ENCODE measurements at places on chromosomes 2 and 18. TPM values are rescaled to one million over a fixed set of nuclear protein-coding genes. Genes with fewer than 3 reads are reported as not detected.

GRCh38 chr2:34332813-34333212 lies 733.7 kb upstream of the FAM98A start:
- no peak for DNase-seq

Gene NEU4
- total RNA-seq = 1.1 TPM

DNA sequence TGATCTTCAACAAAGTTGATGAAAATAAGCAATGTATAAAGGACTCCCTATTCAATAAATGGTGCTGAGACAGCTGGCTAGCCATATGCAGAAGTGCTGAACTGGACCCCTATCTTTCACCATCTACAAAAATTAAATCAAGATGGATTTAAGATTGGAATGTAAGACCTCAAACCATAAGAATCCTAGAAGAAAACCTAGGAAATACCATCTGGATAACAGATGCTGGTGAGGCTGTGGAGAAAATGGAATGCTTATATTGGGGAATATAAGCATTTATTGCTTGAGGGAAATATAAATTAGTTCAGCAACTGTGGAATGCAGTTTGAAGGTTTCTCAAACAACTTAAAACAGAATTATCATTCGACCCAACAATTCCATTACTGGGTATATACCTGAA lies 89.6 kb downstream of the GCA start:
- no peak for DNase-seq

Gene LOXHD1
- 2.3 TPM for total RNA-seq

- no peak for DNase-seq
Observed at GRCh38 chr2:64114063-64114911, 29.9 kb downstream of the PELI1 start.

GRCh38 chr2:25835906-25836305 lies 42.4 kb downstream of the ASXL2 start:
- no peak for DNase-seq

DNA sequence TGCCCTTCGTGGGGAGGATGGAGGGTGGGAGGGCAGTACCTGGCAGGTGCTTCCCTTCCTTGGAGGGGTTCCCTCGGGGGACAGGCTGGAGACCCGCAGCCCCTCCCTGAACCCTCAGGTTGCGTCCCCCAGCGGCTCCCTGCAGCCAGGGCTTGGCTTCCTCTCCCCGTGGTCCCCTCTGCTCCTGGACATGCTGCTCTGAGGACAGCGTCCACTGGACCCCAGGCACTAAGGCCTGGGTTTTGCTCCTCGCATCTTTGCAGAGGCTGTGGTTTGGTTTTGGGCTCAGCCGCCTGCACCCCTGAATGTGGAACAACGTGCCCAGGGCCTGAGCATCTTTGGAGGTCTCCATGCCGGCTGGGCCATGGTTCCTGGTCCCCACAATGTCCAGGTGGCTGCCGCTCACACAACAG lies 133.5 kb downstream of the PTGR3 start:
- peak; percentile 75 for DNase-seq
